ENCODE measurements at places on chromosomes 12 and 14.

GRCh38 chr14:92649934-92650545 is 98.4 kb downstream of the LGMN start:
- no peak for DNase-seq

GRCh38 chr14:58356268-58356667 is 39.5 kb upstream of the TOMM20L start:
- no peak for DNase-seq

- DNase-seq, result no peak
Measured at GRCh38 chr14:88312257-88312656, 10.8 kb downstream of the KCNK10 start.

GRCh38 chr12:48329199-48329939 is 21.4 kb downstream of the ZNF641 start:
- DNase-seq, result no peak

DNA sequence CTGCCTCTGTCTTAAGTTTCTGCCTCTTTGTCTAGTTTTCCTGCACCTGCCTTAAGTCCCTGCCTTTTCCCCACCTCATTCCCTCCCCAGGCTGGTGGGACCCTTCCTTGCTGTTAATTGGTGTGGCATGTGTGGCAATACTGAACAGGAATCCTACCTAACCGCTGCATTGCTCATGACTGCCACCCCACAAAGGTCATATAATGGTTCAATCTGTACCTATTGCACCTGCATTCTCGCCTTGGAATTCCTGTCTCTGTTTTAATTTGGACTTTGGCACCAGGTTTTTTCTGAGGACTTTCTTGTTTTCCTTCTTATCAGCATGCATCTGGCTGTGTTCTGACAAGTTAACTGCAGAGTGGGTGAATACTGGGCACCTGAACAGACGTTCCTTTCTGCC is 966.2 kb upstream of the TMEM132C start:
- DNase-seq, result no peak

DNA sequence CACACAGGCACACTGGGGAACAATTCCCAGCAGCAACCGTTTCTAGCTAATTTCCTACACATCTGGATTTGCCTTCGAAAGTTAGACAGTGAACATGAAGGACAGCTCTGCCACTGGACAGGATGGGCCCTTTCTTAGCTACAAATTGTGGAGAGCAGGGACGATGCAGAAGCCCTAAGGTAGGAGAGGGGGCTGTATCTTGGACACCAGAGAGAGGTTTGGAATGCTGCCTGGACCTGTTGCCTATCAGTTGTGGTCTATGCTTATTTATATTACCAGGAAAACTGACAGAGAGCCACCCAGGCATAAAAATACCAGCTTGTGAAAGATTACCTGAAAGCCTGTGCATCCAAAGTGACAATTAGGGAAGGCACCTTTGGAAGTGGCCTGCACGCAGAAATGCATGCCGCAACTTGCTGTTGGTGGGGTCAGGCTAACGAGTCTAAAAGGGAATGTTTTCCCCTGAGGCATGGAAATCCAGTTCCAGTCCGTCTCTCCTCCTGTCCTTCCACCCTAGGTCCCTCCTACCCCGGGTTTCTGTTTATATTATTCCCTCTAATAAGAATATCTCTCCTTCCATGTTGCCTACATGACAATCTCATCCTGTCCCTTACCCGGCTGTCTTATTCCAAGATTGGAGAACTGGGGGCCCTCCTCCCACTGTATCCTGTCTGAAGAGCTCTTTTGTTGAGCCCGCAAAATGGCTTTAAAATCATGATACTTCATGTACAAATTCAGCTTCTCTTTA is 60.2 kb downstream of the MDM2 start:
- no peak for DNase-seq

DNA sequence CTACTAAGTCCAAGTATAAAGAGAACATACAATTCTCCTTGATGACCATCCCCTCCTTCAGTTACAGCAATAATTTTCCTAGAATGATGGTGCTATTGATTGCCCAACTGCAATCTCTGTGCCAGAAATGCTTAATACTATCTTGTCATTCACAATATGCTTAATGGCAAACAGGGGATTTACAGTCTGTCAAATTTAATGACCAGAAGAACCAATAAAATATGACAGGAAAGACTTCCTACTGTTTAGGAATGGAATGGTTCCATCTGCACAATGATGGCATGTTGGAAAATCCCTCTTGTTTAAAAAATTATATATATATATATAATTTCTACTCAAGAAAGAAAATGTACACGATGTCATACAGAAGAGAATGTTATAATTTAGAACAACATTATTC is 623.2 kb downstream of the CCER1 start:
- no peak for DNase-seq

- no peak for DNase-seq
Measured at GRCh38 chr12:118055865-118056773, 4.9 kb downstream of the WSB2 start.

GRCh38 chr14:51576879-51577278 is 74.8 kb upstream of the FRMD6 start:
- DNase-seq, result no peak

DNA sequence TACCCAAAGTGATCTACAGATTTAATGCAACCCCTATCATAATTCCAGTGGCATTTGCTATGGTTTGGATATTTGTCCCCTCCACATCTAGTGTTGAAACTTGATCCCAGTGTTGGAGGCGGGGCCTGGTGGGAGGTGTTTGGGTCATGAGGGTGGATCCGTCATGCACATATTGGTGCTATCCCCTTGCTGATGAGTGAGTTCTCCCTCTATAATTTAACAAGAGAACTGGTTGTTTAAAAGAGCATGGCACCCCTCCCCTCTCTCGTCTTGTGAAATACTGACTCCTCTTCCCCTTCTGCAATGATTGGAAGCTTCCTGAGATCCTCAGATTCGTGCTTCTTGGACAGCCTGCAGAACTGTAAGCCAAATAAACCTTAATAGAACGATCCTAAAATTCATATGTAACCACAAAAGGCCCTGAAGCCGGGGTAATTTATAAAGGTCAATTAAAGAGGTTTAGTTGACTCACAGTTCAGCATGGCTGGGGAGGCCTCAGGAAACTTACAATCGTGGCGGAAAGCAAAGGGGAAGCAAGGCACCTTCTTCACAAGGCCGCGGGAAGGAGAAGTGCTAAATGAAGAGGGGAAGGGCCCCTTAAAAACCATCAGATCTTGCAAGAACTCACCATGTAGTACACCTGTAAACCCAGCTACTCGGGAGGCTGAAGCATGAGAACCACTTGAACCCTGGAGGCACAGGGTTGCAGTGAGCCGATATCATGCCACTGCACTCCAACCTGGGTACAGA is 41.2 kb downstream of the SLC39A9 start:
- DNase-seq, result no peak

All from activated CD8-positive, alpha-beta memory T cell treated with anti-CD3 and anti-CD28 coated beads for 4 hours (primary cell).